ENCODE measurements at places on chromosomes 12 and 14.

DNA sequence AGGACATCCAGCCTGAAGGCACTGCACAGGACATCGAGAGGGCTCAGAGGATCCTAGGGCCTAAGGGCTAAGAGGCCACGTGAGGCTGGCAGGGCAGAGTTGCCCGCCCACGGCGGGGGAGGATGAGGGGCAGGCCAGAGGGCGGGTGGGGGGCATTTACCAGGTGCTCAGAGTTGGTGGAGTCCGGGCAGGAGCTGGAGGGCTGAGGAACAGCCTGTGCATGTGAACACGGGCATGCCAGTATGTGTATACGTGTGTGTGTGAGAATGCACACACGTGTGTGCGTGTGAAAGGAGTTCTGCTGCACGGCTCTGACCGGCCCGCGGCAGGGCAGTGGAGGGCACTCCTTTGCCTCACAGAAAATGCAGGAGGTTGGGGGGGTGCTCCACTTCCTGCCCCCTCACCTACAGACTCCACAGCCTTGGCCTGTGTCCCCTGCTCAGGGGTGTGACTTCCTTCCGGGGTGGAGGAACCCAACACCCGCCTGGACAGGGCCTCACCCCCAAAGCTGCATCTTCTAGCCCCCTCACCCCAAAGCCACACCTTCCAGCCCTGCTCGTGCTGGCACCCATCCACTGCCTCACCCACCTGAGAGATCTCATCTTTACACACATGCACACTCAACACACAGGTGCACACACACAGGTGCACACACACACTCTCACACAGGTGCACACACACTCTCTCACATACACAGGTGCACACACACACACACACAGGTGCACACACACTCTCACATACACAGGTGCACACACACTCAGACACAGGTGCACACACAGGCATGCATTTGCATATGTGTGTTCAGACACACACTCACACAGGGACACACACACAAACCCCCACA lies 11.8 kb upstream of the GPR132 start:
- peak; percentile 72 for DNase-seq

DNA sequence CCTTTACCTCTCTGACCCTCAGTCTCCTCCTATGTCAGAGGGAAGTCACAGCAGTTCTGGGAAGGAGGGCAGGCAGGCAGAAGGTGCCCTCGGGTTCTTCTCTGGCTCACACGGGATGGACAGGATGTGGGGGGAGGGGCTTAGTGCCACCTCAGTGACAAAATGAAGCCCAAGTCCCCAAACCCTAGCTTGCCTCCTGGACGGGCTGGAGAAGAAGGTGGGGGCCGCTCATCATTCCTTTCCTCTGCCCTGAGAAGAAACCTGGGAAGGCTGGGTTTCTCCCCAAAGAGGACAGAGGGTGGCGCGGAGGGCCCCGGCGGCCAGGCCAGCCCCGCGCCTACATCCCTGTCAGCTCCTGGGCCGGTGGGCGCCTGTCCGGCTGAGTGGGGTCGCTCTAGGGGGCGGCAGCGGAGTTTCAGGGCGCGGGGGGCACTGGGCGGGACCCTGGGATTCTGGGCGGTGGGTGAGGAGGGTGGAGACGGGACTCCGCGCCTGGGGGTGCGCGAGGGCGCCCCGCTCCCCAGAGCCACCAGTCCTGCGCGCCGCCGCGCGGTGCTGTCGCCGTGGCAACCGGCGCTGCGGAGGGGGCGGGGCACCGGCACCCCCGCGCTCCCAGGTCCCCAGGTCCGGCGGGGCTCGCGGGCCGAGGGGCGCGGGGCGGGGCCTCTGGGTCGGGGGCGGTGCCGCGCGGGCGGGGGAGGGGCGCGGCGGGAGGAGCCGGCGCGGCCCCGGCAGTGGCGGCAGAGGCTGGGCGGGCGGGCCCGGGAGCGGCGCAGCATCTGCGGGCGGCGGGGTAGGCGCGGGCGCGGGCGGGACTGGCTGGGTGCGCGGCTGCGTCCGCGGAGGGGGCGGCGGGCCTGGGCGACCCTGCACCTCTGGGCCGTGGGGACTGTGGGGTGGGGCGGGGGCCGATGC lies at the start of gene TMEM121:
TSS of gene TMEM121 (plus strand) at position 723 of the 915 bp plus-strand sequence. CDS start 2,252 bp downstream, outside the sequence.
- no peak for DNase-seq

DNA sequence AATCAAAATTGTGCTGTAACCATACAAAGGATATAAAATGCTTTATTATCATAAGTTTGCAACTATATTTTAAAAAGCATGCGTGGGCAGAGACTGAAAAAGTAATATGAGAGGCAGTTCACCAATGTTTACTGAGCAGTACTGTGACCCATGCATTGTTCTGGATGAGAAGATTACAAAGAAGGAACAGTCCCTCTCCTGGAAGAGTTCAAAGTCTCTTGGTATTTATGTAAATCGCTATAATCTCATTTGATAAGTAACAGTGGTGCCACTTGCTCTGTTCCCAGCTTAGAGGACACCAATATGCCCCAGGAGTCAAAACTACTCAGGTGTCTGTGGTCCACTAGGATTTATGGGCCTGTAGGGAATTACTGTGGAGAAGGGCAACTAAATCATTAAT lies 2.1 kb upstream of the CMAS start:
- no peak for DNase-seq

DNA sequence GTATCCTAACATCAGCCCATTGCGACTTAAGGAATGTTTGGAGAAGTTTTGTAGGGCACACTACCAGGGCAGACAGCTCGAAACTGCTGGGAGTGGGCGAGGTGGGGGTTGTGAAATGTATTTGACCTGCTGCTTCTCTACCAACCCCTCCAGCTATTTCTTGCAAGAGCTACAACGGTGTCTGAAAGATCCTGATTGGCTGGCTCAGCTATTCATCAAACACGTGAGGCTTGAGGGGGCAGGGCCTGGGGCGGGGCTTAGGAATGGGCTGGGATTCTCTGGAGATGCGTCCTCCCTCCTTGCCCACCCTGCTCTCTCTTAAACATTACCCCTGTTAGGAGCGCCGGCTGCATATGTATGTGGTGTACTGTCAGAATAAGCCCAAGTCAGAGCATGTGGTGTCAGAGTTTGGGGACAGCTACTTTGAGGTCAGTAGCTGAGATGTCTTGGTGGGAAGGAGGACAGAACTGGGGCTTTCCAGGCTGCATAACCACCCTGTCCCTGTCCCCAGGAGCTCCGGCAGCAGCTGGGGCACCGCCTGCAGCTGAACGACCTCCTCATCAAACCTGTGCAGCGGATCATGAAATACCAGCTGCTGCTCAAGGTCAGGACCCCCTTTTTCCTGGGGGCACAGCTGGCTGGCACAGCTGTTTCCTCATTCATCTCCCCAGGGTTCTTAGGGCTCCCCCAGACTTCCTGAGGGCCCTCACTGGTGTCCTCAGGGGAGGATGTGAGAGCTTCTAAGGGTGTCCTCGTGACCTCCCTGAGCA lies 3.1 kb downstream of the ARHGEF25 start:
- no peak for DNase-seq

DNA sequence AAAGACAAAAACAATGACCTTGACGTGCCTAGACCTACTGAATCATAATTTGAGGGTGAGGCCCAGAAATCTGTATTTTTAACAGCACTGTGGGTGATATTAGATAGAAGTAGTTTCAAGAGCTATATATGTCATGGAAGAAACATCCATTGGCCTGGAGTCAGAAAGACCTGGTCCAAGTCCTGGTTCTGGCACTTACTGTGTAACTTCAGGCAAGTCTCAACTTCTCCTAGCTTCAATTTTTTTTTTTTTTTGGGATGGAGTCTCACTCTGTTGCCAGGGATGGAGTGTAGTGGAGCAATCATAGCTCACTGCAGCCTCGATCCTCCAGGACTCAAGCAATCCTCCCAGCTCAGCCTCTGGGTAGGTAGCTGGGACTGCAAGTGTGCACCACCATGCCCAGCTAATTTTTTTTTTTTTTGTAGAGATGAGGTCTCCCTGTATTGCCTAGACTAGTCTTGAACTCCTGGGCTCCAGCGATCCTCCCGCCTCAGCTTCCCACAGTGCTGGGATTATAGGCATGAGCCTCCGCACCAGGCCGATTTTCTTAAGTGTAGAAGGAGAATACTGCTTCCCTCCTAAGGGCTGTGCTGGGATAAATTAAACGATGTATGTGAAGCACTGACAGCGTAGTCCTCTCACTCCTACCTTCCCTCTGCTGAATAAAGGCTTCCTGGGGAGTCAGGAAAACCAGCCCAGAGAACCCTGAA lies 14.3 kb upstream of the GPX2 start:
- no peak for DNase-seq

- DNase-seq, result no peak
Measured at GRCh38 chr12:72075891-72076557, 137.4 kb downstream of the TPH2 start.

DNA sequence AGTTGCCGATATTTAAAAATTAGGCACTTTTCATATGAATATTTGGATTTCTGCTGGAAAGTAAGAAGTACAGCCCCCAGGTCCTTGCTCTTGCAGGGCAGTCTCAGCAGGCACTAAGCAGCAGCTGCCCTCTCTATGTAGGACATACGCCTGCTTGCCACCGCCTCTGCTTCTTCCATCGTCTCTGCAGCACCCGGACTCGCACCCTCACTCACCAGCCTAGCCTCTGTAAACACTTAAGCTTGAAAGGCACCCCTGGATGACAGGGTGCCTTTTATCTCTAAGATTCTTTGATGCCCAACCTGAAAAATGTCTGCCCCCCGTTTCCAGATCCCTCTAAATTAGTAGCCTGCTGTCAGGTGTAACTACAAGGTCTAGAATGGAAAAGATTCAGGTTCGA lies 19.0 kb downstream of the OTUB2 start:
- no peak for DNase-seq

GRCh38 chr12:128627659-128628058 lies 196.1 kb downstream of the SLC15A4 start:
- no peak for DNase-seq

- DNase-seq, result no peak
Measured at GRCh38 chr14:62162998-62163589, 400.9 kb downstream of the SNAPC1 start.

DNA sequence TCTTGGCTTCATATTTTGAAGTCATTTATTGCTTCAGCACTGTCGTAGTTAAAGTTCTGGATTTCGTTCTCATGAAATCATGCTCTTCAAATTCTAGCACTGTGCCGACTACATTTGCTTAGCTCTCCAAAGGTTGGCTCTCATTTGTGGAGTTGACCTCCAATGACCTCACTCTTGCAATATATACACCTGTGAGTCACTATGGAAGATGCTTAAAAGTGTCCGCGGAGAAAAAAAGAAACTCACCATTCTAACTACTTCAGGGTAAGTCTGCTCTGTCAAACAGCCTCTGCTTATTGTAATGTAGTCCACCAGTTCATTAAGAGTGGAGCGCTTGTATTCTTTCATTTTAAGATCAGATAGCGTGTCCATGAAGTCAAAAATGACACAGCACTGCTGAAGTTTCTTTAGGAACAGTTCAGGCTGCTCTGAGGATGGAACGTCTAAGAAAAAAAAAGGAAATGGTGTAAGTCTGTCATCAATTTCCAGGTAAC lies 89.7 kb downstream of the PPP2R5E start:
- no peak for DNase-seq

- no peak for DNase-seq
Measured at GRCh38 chr14:61569308-61569707, 126.0 kb upstream of the HIF1A start.

DNA sequence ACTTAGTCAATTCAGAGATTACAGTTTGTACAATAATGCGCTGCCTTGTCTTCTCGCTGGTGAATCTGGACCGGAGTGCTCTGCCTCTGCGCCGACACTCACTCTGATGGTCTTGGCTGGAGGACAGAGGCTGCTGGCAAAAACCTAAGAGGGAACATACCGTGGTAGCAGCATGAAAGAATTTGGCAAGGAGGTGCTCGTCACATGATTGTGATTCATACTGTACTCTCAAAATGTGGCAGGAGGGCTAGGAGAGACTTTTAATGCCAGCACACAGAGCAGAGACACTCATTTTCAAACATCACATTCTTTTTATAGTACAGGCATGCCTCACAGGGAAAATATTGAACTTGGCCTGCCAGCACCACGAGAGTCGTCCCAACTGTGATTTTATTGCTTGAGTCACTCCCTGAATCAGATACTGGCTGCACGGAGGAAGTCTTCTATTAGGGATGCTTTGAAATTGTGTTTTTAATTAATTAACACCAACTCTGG lies 67.8 kb downstream of the HMGA2 start:
- DNase-seq, result no peak

DNA sequence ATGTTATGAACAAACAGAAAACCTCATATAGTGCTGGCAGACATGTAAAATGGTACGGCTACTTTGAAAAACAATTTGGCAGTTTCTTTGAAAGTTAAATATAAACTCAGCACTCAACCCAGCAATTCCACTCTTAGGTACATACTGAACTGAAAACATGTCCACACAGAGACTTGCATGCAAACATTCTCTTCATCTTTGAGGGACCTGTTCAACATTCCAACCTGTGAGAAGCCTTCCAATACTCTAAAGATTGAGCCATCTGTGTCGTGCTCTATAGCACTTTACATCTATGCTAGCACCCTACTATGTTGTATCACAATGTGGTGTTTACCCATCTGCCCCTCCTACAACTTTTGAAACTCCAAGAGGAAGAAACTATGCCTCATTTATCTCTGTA lies 79.3 kb downstream of the DNAI7 start:
- no peak for DNase-seq

DNA sequence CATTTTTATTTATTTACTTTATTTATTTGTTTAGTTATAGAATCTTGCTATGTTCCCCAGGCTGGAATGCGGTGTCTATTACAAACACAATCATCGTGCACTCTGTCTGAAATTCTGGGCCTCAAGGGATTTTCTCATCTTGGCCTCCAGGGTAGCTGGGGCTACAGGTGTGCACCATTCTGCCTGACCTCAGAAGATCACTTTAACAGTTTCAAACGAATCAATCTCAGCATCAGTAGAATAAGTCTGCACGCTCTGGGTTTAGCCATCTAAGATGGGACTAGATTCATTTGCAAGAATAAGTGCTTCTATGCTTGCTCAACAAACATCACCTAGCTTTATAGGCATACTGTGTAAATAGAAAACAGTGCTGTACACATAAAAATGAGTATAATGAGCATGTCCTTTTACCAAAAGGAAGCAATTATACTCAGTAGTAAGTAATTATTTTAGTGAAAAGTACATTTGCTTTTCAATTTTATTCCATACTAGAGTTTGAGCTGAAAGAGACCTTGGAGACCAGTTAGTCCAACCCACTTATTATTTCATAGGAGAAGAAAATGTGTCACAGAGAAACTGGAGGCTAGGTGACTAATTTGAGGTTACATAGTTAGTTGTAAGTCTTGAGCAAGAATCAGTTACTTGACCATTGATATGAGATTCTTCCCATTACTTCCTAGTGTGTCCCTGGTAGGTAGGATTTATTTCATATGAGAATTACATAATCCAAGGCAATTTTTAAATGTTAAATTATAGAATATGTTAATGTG lies 456.5 kb upstream of the LMO3 start:
- DNase-seq, result no peak
